NCI-H1417 treated with DMSO at 0.1 percent for 48 hours (cell line): ENCODE measurements at places on chromosomes 13 and 19.

DNA sequence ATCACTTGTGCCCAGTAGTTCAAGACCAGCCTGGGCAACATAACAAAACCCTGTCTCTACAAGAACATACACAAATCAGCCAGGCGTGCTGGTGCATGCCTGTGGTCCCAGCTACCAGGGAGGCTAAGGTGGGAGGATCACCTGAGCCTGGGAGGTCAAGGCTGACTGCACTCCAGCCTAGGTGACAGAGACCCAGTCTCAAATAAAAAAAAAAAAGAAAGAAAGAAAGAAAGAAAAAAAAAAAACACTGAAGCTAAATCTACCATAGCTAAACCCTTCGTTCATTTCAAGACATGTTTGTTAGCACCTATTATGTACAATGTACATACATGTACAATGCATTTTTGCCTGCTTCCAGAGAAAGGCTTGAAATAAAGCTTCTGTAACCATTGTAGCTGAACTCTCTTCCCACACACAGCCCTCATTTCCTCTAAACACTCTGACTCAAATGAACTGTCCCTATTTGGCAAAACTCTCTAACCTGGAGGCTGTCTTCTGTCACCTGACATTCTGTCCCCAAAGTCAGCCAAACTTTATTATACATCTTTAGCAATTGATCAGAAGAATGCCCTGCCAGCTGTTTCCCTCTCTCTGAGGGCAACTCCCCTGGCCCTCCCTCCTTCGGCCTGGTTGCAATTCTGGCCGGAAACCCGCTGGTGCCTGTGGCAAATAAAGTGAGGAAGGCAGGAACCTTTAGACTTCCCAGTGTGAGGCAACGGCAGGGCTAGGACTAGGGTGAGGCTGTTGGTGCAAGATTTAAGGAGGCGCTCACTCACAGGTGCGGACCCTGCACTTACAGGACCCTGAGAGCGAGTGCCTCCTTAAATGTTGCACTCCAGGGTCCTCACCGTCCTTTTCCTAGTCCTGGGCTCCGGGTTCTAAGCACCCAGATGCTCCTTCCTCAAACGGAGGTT, 1.8 kb downstream of the ETHE1 start:
- DNase-seq = no peak

GRCh38 chr13:39531646-39532045, 71.3 kb downstream of the LHFPL6 start:
- no peak for DNase-seq

DNA sequence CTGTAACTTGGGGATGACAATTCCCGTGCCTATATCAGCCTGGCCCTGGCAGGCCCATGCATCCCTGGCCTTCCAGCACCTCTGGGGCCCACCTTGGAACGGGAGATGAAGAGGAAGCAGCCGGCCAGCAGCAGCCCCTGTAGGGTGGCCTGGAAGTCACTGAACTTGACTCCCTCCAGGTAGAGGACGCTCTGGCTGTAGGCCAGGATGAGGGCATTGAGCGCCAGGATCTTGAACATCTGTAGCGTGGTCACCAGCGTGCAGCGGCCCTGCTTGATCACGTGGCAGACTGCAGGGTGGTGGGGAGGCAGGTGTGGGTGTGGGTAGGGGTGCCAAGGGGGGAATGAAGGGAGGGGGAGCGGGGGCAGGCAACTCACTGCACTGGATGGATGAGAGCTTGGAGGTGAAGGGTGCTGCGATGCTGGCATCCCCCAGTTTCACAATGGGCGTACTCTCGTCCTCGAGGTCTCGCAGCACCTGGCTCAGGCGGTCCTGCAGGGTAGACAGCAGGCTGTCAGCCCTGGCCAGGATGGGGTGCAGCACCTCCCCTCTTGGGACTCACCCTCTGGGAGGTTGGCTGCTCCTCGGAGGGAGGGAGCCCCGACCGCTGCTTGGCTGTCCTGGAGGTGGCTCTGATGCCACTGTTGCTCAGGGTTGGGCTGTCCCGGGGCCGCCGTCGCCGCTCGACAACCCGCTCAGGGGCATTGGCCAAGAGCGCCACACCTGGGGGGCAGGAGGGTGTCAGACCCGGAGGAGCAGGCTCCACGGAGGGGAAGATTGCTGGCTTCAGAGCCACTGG, 3.8 kb upstream of the GMIP start:
- DNase-seq = no peak

DNA sequence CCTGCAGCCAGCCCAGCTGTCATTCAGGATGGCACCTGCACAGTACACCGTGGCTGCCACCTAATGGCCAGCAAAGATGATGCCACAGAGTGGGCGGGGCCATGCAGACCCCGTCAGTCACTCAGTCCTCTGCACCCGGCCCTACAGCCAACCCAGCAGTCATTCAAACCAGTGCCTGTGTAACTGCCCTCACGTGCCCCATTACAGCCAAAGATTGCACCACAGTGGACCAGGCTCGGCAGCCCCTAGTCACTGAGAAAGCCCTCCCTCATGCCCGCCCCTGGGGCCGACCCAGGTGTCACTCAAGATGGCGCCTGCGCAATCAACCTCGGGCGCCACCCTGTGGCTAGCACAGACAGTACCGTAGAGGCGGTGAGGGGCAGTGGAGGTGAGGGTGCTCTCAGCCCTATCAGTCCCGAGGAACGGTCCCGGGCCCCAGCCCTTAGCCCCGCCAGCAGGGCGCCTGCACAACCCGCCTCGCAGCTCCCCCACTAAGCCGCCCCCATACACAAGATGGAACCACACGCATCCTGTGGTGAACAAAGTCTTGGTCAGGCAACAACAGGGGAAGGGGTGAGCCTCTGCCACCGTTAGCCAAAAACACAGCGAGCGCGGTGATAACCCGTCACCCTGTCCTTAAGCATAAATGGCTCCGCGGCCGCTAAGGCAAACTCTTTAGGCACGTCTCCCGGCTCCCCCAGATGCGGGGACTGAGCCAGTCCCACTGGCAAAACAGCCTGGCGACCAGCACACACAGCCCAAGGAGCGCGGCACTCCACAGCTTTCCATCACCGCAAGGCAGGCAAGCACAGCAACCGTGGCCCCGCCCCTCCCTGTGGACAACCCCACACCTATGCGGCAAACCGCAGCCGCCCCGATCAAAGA, 2.3 kb downstream of the PEG3 start:
- no peak for DNase-seq

- no peak for DNase-seq
These were observed 2190.3 kb upstream of the PCDH20 start for GRCh38 chr13:63605962-63606361.

GRCh38 chr13:20501120-20501519, 24.5 kb downstream of the CRYL1 start:
- no peak for DNase-seq

GRCh38 chr19:51461723-51462161, 3.5 kb upstream of the SIGLEC8 start:
- DNase-seq = no peak

- DNase-seq = no peak
These were observed 7.4 kb downstream of the SIGLEC8 start for GRCh38 chr19:51450730-51451307.

- no peak for DNase-seq
These were observed 476.7 kb downstream of the RFC3 start for GRCh38 chr13:34294483-34295129.

DNA sequence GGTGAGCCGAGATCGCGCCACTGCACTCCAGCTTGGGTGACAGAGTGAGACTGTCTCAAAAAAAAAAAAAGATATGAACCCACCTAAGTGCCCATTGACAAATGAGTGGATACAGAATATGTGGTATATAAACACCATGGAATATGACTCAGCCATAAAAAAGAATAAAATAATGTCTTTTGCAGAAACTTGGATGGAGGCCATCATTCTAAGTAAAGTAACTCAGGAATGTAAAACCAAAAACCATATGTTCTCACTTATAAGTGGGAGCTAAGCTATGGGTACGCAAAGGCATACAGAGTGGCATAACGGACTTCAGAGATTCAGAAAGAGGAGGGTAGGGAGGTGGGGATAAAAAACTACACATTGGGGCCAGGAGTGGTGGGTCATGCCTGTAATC, 29.5 kb downstream of the PLA2G4C start:
- DNase-seq = no peak

DNA sequence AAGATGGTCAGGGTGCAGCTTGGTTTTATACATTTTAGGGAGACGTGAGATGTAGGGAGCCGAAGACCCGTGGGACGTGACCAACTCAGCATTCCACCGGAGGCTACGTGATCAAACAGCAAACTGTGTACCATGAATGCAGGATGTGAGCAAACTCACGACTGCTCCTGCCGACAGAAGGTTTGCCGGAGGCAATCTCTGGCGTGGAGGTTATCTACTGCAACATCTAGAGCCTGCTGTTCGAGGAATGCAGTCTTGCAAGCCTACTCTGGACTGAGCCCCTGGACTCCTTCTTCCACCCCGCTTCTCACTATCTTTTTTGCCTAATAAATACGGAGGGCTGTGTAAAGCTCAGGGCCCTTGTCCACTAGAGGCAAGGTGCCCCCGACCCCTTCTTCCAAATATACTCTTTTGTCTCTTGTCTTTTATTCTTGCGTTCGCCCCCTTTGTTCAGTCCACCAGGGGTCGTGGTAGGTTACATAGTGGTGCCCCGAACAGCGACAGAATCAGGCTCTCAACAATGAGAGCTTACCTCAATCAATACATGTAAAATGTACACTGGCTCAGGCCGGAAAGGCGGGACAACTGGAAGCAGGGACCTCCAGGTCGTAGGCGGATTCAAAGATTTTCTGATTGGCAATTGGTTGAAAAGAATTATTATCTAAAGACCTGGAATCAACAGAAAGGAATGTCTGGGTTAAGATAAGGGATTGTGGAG, 8.9 kb upstream of the OR1I1 start:
- no peak for DNase-seq

- no peak for DNase-seq
These were observed 18.7 kb downstream of the MLLT1 start for GRCh38 chr19:6260912-6261650.

GRCh38 chr13:61316647-61317046, 99.0 kb downstream of the PCDH20 start:
- no peak for DNase-seq

GRCh38 chr19:12937093-12937926, 1.1 kb upstream of the CALR start:
- no peak for DNase-seq

GRCh38 chr19:18300930-18301717, 19.7 kb upstream of the JUND start:
- no peak for DNase-seq

- no peak for DNase-seq
These were observed 1.7 kb downstream of the ZNF160 start for GRCh38 chr19:53101518-53101917.

GRCh38 chr13:99969453-99969918, 2.1 kb downstream of the ZIC5 start:
- no peak for DNase-seq

DNA sequence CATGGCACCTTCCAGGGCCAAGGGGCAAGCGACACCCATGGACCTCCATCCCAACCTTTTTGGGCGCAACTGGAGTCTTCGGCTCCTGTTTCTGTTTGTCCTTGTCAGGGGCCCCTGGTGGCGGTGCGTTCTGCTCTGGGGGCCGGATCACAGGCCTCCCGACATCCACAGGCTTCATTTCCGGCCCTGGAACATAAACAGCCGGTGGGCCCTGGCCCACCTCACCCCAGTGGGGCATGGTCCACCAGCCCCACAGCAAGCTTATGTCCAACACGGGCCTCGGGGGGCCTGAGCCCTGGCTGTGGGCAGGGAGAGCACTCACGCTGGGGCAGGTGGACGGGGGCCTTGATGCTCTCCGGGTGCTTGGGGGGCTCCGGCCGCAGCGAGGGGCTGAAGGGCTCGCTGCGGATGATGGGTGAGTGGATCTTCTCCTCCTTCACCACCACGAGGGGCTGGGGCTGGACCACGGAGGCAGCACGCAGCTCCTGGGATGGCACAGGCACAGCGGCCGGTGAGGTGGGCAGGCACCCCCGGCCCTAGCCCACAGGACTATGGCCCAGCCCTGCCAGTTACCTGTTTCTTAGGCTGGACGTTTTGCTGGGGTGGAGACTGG, 7.2 kb upstream of the EPHX3 start:
- no peak for DNase-seq

DNA sequence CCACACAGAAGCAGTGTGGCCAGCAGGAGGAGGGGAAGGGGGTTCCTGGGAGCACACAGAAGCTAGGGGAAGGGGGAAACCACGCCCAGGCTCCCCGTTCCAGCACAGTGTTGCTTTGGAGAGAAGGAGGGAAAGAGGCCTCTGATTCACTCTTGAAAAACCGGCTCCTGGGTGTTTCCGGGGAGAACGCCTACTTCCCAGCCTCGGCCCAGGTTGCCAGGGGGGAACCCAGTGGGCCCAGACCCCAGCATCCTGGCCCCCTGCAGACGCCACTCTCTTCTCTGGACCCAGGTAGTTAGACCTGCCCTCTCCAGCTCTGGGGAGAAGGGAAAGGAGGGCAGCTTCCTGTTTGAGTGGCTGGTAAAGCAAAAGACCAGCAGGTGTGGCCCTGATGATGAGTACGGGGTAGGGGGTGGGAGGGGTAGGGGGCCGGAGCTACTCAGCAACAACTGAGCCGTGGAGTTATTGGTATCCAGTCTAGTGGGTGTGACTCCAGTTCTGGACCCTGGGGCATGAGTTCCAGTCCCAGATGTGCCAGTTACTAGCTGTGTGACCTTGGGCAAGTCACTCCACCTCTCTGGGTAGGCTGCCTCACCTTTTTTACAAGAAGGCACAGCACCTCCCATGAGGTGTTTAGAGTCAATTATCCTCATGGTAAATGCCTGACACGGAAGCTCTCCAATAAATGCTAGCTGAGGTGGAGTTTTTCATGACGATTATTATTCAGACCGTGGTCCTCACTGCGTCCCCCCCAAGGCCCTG, 836 bp downstream of the GIPC1 start:
- no peak for DNase-seq

- DNase-seq = no peak
These were observed 4.0 kb downstream of the PNKP start for GRCh38 chr19:49863254-49863934.

DNA sequence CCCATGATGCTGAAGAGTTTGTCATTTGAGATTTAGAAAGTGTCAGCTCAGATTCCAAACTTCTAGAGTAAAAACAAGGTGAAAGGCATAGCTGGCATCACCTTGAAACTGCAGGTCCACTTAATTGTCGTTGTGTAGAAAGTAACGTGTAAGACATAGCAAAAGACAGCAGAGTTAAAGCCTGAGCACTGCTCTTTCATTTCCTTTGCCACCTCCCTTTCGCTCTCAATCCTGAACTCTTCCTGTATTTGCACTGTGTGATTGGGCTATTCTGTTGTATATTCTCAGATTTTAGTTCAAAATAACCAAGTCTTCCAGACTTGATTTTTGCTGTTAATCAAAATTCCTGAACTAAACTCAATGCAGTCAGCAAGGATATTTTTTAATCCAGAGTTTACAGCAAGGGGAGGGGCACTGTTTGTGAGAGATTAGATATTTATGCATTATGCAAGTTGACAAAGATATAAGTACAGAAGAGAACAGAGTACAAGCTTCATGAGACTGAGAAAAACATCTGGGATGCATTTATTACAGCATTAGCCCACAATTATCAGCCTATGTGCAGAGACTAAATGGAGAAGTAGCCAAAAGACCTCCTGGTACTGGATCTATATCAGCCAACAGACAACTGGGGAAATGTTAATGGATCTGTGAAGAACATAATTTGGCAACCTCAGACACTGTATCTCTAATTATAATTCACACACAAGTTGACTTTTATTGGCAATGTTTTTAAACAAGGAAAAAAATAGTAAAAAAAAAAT, 328.6 kb downstream of the SUCLA2 start:
- DNase-seq = no peak

- DNase-seq = no peak
These were observed 123.1 kb downstream of the SPRY2 start for GRCh38 chr13:80217614-80218456.

- DNase-seq = peak; percentile 74
These were observed 379.4 kb downstream of the KLF12 start for GRCh38 chr13:73754727-73755292.
